NCI-H2171 treated with DMSO at 0.1 percent for 48 hours (cell line): ENCODE measurements at places on chromosomes 6 and 20.
A peak's percentile ranks its signal among the peaks of the same experiment; 100 is the strongest.

DNA sequence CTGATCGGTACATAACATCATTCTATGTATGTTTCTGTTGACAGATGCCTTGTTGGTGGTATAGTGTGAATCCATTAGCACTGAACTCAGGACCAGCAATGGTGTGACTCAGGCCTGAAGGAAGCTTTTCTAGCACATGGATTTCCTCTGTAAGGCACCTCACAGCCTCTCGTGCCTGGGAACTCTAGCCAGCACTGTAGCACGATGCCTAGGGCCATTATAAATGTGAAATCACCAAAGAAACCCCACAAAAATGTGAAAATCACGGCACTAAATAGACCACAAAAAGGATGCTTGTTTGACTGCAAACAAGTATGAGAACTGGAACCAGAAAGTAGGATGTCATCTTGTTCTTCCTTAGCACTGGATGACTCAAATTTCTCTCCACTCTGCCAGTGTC is 63.7 kb upstream of the NKX2-2 start:
- DNase-seq: no peak

- DNase-seq: no peak
Measured at GRCh38 chr20:59247731-59248684, 52.4 kb upstream of the EDN3 start.

DNA sequence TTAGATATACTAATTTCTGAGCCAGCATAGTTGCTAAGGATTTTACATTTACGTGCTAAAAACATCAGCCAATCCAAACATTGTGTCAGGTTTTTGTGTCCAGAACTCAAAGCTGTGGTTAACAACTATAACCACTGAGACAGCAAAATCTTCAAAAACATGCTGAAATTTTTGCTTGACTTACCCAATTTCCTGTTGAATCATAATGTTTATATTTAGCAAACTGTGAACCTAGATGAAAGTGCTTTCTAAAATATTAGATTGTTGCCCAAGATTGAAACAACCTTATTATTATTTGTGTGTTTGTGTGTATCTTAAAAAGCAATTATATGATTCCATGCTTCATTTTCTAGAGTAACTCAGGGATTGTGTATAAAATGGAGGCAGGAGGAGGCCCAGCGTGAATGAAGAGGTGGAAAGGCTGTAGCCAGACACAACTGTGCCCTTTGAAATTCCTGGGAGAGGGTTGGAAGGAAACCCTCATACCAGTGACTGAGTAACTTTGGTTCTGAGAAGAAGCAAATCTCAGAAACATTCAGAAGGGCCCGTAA is 48.0 kb downstream of the ARMC2 start:
- DNase-seq: no peak

- no peak for DNase-seq
Measured at GRCh38 chr6:35305117-35305516, 7.5 kb downstream of the DEF6 start.

DNA sequence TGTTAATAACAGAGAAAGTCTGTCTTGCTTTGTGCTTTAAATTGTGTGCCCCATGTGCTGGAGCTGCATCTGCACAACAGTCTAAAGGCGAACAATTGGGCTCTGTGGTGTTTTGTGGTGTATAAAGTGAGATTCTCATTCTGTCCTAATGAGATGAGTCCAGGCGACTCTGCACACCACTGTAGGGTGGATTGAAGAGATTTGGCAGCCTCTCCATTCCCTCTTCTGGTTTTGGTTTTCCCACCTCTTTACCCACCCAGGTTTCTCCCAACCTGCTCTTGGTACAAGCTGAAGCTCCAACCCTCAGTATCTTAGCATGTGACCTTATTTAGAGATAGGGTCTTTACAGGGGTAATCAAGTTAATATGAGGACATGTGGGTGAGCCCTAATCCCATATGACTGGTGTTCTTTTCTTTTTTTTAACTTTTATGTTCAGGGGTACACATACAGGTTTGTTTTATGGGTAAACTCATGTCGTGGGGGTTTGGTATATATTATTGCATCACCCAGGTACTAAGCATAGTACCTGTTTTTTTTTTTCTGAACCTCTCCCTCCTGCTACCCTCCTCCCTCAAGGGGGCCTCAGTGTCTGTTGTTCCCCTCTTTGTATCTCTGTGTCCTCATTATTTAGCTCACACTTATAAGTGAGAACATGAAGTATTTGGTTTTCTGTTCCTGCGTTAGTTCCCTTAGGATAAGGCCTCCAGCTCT is 217.6 kb upstream of the DTNBP1 start:
- no peak for DNase-seq

DNA sequence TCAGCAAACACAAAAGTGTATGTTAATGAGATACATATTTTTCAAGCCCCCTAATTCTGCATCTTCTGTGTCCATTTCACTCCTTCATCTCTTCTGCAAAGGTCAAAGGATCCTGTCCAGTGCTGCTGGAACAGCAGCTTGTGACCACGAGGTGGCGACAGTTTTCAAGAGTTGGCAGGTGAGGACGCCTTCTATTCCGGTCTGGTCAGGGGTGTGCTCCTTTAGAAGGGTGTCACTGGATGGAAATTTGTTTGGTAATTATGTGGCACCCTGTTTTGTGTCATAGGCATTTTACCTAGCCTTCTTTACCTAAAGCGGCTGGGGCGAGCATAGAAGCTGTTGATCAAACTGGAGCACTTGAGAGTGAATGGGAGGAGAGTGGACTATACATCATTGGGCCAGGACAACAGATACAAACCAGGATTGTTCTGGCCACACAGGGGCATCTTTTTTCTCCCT is 32.9 kb upstream of the ERVFRD-1 start:
- DNase-seq: peak; percentile 46
